Right renal pelvis (tissue), 4 donors: ENCODE measurements at places on chromosomes 2 and 18.

- DNase-seq = no peak
Measured at GRCh38 chr2:231816327-231817026, 30.2 kb downstream of the COPS7B start.

DNA sequence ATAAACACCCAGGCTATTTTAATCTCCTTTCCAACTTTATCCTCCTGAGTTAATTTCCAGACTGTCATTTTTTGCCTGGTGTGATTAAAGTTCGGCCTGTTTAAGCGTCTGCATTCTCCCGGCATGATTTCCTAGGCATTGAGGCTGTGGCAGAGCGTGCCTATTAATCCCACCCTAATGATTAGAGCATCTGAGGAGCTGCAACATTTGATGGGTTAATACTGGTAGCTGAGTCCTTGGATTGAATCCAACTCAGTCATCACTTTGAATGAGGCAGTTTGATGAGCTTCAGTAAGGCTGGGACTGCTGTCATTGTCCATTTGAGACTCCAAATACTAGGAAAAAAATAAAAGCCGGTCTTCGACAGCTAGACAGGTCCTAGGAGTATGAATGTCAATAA, 882.5 kb downstream of the SLC4A3 start:
- no peak for DNase-seq

DNA sequence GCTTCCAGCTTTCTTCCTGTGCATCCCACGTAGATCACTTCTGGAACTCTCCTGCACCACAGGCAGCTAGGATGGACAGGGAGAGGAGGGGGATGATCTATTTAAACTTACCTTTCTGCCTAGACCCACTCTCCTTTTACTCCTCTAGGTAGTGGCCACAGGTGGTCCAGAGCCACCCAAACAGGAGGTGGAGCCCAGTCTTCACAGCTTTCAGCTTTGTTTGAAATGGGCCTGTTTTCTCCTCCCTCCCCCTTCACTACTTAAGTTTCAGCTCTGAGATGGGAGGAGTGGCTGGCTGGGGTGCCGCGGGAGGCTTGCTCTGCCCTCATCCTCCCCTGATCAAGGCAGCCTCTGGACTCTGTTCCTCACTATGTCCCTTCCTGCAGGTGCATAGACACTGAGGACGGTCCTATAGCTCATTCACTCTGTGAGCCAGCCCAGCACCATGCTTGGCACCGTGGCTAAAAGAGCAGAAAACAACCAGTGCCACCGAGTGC, 12.6 kb upstream of the CELF4 start:
- no peak for DNase-seq

GRCh38 chr2:225400060-225400511, 576 bp downstream of the NYAP2 start:
- DNase-seq = peak; percentile 30

GRCh38 chr2:136057023-136057801, 60.7 kb downstream of the CXCR4 start:
- no peak for DNase-seq

- DNase-seq = no peak
Measured at GRCh38 chr2:34664266-34664665, 1065.2 kb upstream of the FAM98A start.

- DNase-seq = no peak
Measured at GRCh38 chr2:24672589-24672988, 120.6 kb downstream of the PTRHD1 start.

DNA sequence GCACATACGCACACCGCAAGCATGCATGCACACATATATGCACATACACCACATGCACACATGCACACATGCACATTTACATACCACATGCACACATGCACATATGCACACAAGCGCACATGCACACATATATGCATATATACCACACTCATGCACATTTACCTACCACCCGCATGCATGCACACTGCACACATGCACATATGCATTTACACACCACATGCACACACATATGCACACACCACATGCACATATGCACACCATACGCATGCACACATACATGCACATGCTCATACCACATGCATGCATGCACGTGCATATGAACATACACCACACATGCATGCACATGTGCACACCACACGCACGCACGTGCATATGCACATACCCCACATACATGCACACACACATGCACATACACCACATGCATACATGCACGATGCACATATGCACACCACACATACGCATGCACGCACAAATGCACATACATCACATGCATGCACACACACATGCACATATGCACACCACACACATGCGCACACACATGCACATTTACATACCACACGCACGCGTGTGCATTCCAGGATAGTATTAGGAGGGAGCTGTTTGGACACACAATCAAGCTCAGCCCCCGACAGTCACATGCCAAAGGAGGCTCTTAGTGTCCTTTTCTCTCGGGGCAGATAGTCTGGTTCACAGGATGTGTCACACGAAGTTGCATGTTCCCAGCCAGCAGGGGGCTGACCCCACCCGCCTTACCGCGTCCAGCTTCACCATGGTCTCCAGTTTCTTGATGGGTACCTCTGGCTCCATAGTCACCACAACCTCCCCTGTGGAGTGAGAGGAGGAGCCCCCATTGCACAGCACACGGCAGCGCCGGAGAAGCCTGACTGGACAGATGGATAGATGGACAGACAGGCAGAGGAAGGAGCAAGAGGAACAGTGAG, 5.9 kb downstream of the OTOF start:
- DNase-seq = no peak

GRCh38 chr18:9828506-9829396, 57.0 kb upstream of the TXNDC2 start:
- no peak for DNase-seq

GRCh38 chr18:36546876-36547275, 249.4 kb downstream of the FHOD3 start:
- no peak for DNase-seq

GRCh38 chr2:13193900-13194299, 477.2 kb downstream of the TRIB2 start:
- DNase-seq = peak; percentile 7

- no peak for DNase-seq
Measured at GRCh38 chr2:172273910-172274571, 153.3 kb upstream of the ITGA6 start.

DNA sequence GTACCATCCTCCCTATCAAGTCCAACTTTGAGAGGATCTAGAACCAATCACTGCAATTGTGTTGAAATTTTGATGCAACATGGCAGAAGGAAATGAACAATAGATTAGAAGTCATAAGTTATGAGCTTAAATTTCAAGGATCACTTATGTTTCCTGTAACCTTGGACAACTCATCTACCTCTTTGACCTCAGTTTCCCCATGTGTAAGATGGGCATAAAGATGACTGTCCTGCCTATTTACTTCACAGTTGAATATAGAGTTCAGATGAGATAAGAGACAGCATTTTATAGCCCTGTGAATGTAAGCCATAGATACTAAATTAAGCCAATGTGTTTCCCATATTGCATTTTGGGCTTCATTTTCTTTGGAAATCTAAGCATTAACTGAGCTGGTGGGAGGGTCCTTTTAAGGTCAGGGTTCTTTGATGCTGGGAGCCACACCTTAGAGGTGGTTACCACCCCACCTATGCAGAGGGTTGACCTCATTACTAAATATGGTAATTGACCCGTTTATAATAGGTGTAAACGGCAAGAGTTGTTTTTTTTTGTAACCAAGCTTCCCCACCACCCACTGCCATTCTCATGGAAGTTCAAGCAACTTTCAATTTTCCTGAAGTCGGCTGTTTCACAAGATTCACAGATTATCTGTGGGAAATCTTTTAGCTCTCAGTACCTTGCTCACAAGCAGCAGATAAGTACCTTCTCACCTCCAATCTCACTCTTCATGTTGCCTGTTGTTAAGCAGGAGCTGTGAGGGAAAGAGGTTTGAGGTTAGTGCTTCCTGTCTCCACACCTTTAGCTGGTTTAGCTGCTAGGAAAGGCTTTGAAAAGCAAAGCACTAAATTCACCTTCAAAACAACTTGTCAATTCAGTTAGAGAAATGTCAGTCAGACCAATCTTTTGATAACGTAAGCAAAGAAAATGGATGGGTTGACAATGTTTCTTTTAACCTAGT, 13.3 kb downstream of the CD28 start:
- DNase-seq = no peak

DNA sequence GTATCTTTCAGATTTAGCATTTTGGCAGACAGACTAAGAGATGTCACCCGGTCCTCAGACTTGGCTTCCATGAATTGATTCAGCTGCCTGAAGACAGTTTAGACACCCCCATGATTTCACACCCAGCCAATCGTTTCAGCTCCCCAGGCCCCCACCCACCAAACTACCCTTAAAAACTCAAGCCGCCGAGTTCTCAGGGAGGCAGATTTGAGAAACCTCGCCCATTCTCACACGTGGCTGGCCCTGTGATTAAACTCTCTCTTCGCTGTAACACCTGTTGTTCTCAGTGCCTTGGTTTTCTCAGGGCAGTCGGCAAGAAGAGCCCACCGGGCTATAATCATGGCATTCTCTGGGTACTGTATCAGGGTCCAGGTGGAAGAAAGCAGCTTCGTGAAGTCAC, 35.2 kb downstream of the UXS1 start:
- DNase-seq = no peak

- DNase-seq = no peak
Measured at GRCh38 chr2:55092439-55092838, 42.2 kb upstream of the RTN4 start.

DNA sequence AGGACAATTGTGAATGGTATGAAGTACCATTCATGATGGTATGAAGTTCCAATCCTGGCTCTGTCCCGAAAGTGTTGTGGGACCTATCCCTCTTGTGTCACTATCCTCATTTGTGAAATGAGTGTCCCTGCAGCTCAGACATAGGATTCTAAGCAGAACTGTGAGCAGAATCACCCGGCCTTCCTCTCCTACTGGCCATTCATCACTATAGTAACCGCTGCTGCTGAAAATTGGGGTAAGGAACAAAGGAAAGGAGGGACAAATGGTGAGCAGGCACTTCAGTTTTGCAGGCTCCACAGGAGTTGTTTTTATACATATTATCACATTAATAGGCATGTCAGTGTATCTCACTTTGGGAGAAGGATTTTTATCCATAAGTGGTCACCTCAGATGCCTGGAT, 27.4 kb downstream of the SMYD1 start:
- DNase-seq = no peak

DNA sequence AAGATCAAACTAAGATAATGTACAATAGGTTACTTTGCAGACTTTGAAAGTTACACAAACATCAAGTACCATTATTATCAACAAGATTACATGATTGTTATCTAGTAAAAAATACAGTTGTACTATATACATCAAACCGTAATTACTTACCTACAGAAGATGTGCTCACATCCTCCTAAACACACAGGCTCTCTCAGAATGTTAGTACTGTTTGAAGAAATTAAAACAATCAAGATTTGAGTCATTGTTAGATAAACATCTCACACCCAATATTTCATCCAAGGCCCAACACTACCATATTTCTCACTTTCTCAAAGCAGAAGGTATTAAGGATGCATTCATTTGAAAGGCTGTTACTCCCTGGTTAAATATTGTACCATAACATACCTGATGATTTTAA, 12.6 kb downstream of the BARD1 start:
- DNase-seq = no peak

GRCh38 chr18:12934454-12935071, 13.2 kb upstream of the SEH1L start:
- DNase-seq = peak; percentile 68

GRCh38 chr2:141554810-141555209, 576.0 kb downstream of the LRP1B start:
- DNase-seq = peak; percentile 12
